ENCODE measurements at places on chromosomes 13 and 19.

- DNase-seq: no peak
Measured at GRCh38 chr13:41085961-41086585, 24.8 kb downstream of the WBP4 start.

DNA sequence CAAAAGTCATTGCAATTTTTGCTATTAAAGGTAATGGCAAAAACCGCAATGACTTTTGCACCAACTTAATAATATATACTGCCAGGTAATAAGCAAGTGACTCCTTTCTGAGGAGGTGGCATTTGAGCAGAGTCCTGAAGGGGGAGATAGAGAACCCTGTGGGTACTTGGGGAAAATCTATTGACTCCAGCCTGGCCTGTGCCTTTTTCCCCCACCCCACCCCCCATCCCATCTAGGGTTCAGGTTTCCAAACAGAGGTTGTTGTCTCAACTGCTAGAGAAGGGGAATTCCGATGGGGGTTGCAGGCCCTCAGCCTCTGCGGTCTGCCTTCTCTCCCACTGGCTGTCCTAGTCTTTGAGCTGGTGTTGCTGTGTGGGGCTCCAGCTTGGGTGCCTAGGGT lies 11.5 kb downstream of the S1PR2 start:
- peak; percentile 66 for DNase-seq

GRCh38 chr19:3046698-3047495 lies 15.4 kb downstream of the TLE5 start:
- no peak for DNase-seq

DNA sequence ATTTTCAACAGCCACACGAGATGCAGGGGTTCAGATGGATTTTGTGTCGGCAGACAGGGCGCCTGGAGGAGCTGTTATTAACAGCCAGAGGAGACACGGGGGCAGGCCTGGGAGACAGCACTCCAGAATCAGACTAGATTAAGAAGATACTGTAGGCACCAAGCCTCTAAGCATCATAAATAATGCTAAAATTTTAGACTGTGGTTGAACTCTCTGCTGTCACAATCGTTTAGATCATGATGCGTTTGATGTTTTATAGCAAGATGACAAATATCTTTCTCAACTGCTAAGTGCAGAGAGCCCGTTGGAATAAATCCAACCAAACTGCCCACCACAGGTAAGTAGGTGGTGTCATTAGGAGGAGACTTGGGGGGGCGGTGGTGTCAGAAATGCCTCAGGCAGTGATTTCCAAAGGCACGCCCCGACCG lies 63.9 kb downstream of the CEBPG start:
- DNase-seq: no peak
